ENCODE measurements at places on chromosomes 4 and X.

DNA sequence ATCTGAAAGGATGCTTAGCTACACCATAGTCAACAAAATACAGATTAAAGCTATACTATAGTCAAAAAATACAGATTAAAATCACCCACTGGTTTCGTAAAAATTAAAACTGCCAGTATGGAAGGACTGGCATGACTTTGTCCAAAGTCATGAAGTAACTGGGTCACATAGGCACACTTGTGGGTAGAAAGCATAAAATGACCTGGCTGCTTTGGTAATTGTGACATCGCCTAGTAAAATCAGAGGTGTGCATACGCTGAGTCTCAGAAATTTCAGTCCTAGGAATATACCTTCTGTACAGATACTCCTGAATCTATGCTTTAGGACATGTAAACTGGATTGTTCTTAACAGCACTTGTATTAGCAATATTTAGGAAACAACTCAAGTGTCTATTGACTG is 28.1 kb downstream of the CLNK start:
- DNase-seq: no peak

GRCh38 chrX:6291444-6291843 is 62.8 kb upstream of the NLGN4X start:
- no peak for DNase-seq

GRCh38 chr4:136934601-136935000 is 597.7 kb downstream of the PCDH18 start:
- no peak for DNase-seq

GRCh38 chrX:41085512-41085877 is 250 bp downstream of the USP9X start:
- DNase-seq: peak; percentile 59

DNA sequence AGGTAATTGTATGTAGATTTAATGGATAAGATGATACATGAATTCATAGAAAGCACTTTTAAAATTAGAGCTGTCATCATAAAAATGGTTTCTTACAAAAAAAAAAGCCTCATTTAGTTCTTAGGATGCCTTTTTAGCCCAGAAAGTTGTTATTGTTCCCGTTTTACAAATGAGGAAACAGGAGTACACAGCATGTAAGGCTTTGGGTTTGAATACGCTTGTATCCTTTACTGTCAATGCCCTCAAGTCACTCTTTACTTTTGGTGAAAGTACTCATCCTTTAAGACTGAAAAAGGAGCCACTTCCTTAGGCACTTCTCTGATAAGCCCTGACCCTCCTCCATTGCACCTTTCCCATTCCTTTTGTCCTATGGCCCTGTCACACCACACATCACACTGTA is 4.9 kb downstream of the EREG start:
- DNase-seq: no peak

DNA sequence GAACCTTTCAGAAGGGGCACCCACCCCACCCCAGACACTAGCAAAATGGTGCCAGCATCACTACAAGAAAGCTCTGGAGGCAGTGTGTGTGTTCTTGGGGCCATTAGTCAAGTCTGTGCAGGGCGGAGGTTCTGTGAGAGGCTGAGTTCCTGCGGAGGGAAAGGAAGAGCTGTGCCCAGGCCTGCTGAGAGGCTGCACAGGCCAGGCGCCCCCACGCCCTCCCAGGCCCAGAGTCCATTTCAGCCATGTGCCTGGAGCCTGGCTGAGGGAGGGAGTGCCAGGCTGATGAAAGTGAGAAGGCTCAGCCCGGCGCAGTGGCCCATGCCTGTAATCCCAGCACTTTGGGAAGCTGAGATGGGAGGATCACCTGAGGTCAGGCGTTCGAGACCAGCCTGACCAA is 90.0 kb downstream of the DCTD start:
- no peak for DNase-seq

GRCh38 chrX:94361241-94361640 is 687.2 kb downstream of the FAM133A start:
- DNase-seq: no peak

DNA sequence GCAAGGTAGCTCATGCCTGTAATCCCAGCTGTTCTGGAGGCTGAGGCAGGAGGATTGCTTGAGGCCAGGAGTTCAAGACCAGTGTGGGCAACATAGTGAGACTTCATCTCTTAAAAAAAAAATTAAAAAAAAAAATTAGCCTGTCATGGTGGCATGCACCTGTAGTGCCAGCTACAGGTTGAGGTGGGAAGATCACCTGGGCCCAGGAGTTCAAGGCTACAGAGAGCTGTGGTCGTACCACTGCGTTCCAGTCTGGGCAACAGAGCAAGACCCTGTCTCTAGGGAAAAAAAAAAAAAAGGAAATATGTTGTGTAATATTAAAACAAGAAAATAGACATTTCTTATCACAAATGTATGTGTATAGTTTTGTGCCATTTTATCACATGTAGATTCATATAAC is 97.8 kb downstream of the LARP1B start:
- no peak for DNase-seq

GRCh38 chrX:100700809-100701208 is 31.1 kb downstream of the SYTL4 start:
- DNase-seq: no peak

DNA sequence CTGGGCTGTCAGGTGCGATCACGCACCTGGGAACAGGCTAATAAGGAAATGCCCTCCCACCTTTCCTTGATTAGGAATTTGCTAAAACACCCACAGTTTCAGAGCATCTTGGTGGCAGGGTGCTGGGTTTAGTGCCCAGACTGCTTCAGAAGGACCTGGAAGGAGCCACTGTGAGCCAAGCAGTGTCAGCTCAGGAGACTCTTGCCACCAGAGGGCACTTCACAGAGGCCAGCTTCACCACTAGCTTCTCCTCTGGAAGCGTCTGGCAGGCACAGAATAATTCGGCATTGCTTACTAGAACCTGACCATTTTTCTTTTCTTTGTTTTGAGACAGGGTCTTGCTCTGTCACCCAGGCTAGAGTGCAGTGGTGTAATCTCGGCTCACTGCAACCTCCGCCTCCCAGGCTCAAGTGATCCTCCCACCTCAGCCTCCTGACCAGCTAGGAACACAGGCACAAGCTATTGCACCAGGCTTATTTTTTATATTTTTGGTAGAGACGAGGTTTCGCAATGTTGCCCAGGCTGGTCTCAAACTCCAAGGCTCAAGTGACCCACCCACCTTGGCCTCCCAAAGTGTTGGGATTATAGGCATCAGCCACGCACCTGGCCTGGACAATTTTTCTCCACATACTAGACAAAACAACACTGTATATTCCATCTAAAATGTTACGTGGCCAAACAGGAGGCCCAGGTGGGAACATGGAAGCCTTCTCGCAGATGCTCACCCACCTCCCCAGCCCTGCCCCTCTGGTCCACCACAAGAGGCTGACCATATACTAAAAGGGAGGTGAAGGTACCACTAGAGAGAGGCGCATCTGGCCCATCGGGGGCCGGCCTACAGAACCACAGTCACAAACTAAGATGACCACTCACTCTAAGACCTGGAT is 14.1 kb downstream of the NOP14 start:
- no peak for DNase-seq

DNA sequence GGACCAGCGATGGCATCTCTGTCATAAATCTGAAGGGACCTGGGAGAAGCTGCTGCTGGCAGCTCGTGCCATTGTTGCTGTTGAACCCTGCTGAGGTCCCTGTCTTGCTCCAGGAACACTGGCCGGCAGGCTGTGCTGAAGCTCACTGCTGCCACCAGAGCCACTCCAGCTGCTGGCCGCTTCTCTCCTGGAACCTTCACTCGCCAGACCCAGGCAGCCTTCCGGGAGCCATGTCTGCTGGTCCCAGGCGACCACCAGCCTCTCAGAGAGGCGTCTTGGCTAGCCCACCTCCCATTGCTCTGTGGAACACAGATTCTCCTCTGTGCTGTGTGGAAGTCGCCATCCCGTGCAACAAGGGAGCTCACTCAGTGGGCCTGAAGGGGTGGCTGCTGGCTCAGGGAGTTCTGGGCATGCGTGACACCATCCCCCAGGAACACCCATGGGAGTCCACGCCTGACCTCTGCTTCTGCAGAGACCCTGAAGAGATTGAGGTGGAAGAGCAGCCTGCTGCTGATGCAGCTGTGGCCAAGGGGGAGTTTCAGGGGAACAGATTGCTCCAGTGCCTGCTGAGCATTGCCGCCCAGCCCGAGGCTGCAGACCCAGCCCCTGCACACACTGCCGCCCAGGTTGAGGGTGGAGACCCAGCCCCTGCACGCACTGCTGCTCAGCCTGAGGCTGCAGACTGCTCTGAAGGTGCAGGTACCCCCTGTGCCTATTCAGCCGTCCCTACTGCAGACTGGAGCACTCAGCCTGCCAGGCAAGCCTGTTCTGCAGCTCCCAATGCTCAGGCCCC is 33.1 kb upstream of the CYP4V2 start:
- DNase-seq: no peak

- DNase-seq: no peak
Measured at GRCh38 chrX:154058214-154058997, 38.7 kb upstream of the IRAK1 start.

- DNase-seq: no peak
Measured at GRCh38 chrX:98263135-98263534, 1379.4 kb downstream of the RPA4 start.

- no peak for DNase-seq
Measured at GRCh38 chrX:124665621-124666400, 319.4 kb downstream of the SH2D1A start.

GRCh38 chr4:14856062-14856933 is 146.0 kb upstream of the CPEB2 start:
- DNase-seq: peak; percentile 76

- DNase-seq: no peak
Measured at GRCh38 chrX:5388087-5388486, 840.6 kb downstream of the NLGN4X start.

- no peak for DNase-seq
Measured at GRCh38 chrX:460823-461640, 74.3 kb upstream of the PPP2R3B start.

- DNase-seq: no peak
Measured at GRCh38 chr4:123120473-123120872, 198.1 kb upstream of the NUDT6 start.

DNA sequence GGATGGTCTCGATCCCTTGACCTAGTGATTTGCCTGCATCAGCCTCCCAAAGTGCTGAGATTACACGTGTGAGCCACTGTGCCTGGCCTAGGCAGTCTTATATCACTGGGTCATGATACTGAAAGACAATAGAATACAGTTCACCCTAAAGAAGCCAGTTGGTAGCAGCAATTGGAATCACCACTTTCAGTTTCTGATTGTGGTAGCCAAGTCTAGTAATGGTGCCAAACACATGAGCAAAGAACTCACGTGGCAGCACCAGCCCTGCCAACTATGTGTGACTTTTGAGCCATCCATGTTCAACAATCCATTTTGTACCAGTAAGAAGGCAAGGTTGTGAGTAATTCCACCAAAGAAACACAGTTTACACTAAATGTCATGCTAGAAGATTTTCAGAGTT is 548.4 kb downstream of the KLHL13 start:
- no peak for DNase-seq

- no peak for DNase-seq
Measured at GRCh38 chr4:2341911-2342652, 76.4 kb downstream of the ZFYVE28 start.

DNA sequence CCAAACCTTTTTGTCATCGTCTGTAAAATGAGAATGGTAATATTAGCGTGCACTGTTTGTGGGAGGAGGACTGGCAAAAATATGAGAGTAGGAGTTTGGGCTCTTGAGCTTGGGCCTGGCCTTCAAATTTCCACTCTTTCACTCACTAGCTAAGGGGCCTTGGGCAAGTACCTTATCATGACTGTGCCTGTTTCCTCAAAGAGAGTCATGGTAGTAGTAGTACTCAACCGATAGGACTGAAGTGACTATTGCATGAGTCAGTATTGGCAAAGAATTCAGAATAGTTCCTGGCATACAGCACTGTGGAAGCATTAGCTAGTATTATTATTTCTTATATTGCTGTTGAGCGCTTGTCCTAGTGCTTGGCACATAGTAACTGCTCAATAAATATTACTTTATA is 16.0 kb upstream of the RBM3 start:
- no peak for DNase-seq

DNA sequence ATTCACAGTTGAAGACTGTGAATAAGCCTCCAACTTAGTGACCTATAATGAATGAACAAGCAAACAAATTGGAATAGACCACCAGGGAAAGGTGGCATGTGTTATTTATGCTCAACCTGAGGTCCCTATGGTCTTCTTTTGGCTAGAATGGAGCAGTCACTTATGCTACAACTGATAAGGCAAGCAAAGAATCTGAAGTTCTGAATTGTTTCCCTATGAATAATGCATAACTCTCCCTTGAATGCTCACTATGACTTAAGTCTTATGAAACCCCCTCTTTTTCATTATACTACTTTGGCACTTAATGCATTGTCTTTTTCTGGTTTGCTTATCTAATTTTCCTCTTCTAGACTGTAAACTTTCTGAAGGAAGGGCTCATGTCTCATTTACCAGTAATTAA is 2.6 kb downstream of the GIMD1 start:
- DNase-seq: no peak

GRCh38 chr4:131603705-131604104 is 1545.4 kb upstream of the PCDH10 start:
- DNase-seq: no peak

DNA sequence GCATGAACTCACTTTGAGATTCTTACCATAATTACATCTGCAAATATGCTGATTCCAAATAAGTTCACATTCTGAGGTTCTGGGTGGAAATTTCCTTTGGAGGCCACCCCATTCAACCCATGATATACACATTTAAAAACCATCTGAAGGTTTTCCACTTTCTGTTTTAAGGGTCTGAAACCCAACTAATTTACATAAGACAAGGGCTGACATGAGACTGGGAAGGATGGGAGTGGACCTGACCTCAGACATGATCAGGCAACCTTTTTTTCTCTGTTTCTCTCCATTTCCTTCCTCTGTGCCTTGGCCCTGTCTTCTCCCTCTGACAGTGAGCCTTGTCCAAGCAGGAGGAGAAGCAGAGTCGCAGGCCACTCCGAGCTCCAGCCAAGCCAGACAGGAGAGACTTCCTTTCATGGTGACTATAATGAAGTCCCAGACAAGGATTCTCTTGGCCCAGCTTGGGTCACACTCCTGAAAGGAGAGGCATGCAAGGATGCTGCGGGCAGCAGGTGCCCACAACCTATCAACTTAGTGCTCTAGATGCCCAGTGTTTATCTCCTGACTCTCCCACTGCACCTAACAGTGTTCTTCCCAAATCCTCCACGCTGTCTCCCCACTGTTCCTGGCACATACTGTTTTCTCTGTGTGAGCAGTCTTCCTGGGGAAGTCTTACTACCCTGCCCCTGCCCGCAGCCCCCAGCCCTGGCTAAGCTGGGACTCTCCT is 39.9 kb downstream of the MSX1 start:
- DNase-seq: no peak

- DNase-seq: no peak
Measured at GRCh38 chrX:46831765-46832327, 5.0 kb upstream of the RP2 start.

GRCh38 chrX:47091149-47091775 is 13.0 kb downstream of the RGN start:
- DNase-seq: no peak

GRCh38 chr4:17323554-17324385 is 188.1 kb downstream of the QDPR start:
- no peak for DNase-seq

GRCh38 chr4:978957-979701 is 5.8 kb upstream of the DGKQ start:
- no peak for DNase-seq

All from stimulated activated CD4-positive, alpha-beta T cell treated with anti-CD3 and anti-CD28 coated beads, Interleukin-4, amount 100 ng/mL, for 24 hours (primary cell).